GM18507 (cell line): ENCODE measurements at places on chromosomes 11 and 22.

- DNase-seq, result no peak
Observed at GRCh38 chr11:66479394-66480116, 679 bp upstream of the DPP3 start.

- no peak for DNase-seq
Observed at GRCh38 chr22:45450921-45451651, 37.6 kb downstream of the RIBC2 start.

DNA sequence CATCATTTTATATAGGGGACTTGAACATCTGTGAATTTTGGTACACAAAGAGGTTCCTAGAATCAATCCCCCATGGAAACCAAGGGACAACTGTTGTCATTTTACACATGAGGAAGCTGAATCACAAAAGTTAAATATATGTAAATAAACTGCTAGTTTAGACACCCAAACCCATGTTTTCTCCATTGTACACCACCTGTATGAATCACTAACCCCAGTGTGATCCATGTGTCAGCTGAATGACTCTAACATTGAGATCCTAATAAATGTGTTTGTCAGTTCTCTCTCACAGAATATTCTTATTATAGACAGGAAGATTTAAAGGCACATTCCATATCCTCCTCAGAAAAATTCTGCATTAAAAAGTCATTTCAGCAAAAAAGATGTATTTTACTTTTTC lies 83.3 kb downstream of the ATG16L2 start:
- DNase-seq, result no peak

DNA sequence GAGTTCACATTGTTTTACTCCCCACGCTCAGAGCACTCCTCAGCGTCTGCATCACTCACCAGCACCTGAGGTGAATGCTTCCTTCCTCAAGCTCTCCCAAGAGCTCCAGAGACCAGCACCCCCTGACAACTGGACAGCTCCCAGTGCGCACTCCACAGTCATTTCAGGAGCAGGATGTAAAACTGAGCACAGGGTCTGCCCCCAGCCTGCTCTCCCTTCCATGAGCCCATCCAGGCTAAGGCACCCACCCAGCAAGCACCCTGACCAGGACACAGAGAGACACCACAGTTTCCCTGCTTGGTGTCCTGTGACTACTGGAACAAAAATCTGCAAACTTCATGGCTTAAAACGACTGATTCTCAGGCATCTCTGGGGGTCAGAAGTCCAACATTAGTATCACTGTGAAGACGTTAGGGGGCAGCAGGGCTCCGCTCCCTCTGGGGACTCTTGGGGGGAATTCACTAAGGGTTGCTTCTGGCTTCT lies 3.3 kb downstream of the SCGB1D2 start:
- DNase-seq, result no peak

GRCh38 chr22:23243006-23243573 lies 62.8 kb downstream of the BCR start:
- DNase-seq, result no peak

- no peak for DNase-seq
Observed at GRCh38 chr11:110093407-110094297, 460 bp downstream of the ZC3H12C start.
